ENCODE measurements at places on chromosomes 3 and 15. TPM values are rescaled to one million over a fixed set of nuclear protein-coding genes. Genes with fewer than 3 reads are reported as not detected.

Gene PAQR5
- 11.5 TPM for total RNA-seq

- H3K4me3 ChIP-seq = no peak overlapping the region
- DNase-seq = no peak
- H3K27me3 ChIP-seq = 0 out of 2 replicates have a peak, but pooled peaks cover 4% of the 10 kb centered on the region
- no peaks in the 10 kb centered on the region for H3K36me3 ChIP-seq
These were observed 188.9 kb downstream of the MEIS2 start for GRCh38 chr15:36911322-36911944.

Gene SEMA3G
- total RNA-seq = 2.5 TPM

Gene CLEC3B
- 0.92 TPM for total RNA-seq

Gene HMCES
- total RNA-seq = 44.0 TPM

Gene RETNLB
- total RNA-seq = not detected

Gene GAP43
- total RNA-seq = 16.8 TPM

Gene CYP19A1
- not detected for total RNA-seq

Gene MME
- total RNA-seq = 23.7 TPM

GRCh38 chr3:84439476-84439875 is 519.3 kb upstream of the CADM2 start:
- H3K27me3 ChIP-seq = no peaks in the 10 kb centered on the region
- no peak overlapping the region for H3K27ac ChIP-seq
- H3K4me1 ChIP-seq = peaks cover 5% of the 10 kb centered on the region
- DNase-seq = no peak
- no peak overlapping the region for H3K4me3 ChIP-seq
- H3K36me3 ChIP-seq = no peaks in the 10 kb centered on the region

DNA sequence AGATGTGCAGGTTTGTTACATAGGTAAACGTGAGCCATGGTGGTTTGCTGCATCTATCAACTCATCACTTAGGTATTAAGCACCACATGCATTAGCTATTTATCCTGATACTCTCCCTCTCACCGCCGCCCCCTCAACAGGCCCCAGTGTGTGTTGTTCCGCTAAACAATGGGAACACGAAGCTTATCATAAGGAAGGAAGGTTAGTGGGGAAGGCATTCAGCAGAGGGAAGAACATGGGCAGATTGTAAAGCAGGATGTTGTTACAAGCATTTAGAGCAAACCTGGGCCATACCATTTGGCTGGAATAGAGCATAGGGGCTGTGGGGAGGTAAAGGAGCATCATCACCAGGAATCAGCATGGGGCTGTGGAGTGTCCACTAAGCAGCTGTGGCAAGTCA is 111.8 kb downstream of the SSR3 start:
- DNase-seq = no peak
- H3K4me3 ChIP-seq = no peak overlapping the region
- no peaks in the 10 kb centered on the region for H3K27me3 ChIP-seq
- H3K4me1 ChIP-seq = peaks cover 3% of the 10 kb centered on the region
